ENCODE measurements at places on chromosomes 6 and 20. TPM values are rescaled to one million over a fixed set of nuclear protein-coding genes. Genes with fewer than 3 reads are reported as not detected.

Gene TUBB2B
- total RNA-seq = 16.9 TPM

Gene GRM1
- not detected for total RNA-seq

Gene PLCB4
- 25.2 TPM for total RNA-seq

Gene FABP7
- not detected for total RNA-seq

Gene SLC35F1
- total RNA-seq = 0.02 TPM

Gene TSBP1
- not detected for total RNA-seq

Gene NRN1
- total RNA-seq = 0.95 TPM

Gene RAMACL
- total RNA-seq = 0.09 TPM

Gene LINC00237
- not detected for total RNA-seq

Gene SLC17A9
- 0.08 TPM for total RNA-seq

Gene MOG
- total RNA-seq = not detected

Gene PSMB1
- 245 TPM for total RNA-seq

Gene NHSL1
- 3.8 TPM for total RNA-seq

Gene LGSN
- 1.9 TPM for total RNA-seq

Gene FAM83C
- total RNA-seq = 0.09 TPM

Gene SLC32A1
- total RNA-seq = not detected

Gene RNF146
- 11.7 TPM for total RNA-seq
